ENCODE measurements at places on chromosomes 13 and 19.

GRCh38 chr13:69461397-69461796, 646.2 kb upstream of the ATXN8OS start:
- DNase-seq, result no peak

GRCh38 chr13:33349288-33349985, 63.9 kb upstream of the STARD13 start:
- no peak for DNase-seq

GRCh38 chr13:80430561-80430960, 89.6 kb upstream of the SPRY2 start:
- no peak for DNase-seq

DNA sequence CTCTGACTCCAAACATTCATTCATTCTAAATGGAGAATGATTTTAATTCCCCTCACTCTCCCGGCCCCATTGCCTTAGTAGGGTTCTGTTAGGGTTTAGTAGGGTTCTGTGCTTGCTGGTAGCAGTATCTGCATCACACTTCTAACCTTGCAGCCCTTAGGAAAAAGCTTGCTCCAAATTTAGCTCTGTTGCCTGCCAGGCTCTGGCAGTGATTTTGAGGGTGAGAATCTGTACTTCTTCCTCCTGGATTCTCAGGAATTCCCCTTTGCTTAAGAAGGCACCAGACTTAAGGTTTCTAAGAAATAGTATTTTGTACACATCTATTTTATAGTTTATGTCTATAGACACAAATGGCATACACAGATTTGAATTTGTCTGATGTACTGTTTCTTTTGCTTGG, 14.7 kb downstream of the B3GLCT start:
- DNase-seq, result no peak

- peak; percentile 57 for DNase-seq
Measured at GRCh38 chr13:27379694-27380641, 44.5 kb upstream of the GTF3A start.

- DNase-seq, result no peak
Measured at GRCh38 chr19:2754659-2755447, 15.0 kb upstream of the SLC39A3 start.

GRCh38 chr19:50981587-50982146, 2.0 kb downstream of the KLK7 start:
- DNase-seq, result no peak

GRCh38 chr13:39952249-39953233, 297.1 kb downstream of the COG6 start:
- no peak for DNase-seq

GRCh38 chr19:47598407-47599349, 10.3 kb upstream of the BICRA start:
- DNase-seq, result no peak

DNA sequence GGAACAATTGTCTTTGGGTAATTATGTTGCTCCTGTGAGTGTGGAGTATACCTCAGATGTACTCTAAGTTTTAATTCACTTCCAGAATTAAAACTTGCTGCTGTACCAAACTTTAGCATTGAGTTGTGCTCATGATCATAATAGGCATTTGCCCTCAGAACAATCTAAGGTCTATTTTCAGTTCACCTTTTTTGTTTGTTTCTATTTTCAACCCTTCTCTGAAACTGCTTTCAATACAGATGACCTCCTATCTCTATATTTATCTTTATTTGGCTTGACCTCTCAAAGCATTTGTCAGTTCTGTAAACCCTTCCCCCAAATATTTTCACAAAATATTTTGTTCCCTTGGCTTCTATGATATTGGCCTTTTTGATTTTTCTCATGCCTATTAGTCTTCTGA, 873.0 kb downstream of the OLFM4 start:
- DNase-seq, result no peak

GRCh38 chr19:38350883-38351282, 15.3 kb downstream of the CATSPERG start:
- DNase-seq, result no peak

DNA sequence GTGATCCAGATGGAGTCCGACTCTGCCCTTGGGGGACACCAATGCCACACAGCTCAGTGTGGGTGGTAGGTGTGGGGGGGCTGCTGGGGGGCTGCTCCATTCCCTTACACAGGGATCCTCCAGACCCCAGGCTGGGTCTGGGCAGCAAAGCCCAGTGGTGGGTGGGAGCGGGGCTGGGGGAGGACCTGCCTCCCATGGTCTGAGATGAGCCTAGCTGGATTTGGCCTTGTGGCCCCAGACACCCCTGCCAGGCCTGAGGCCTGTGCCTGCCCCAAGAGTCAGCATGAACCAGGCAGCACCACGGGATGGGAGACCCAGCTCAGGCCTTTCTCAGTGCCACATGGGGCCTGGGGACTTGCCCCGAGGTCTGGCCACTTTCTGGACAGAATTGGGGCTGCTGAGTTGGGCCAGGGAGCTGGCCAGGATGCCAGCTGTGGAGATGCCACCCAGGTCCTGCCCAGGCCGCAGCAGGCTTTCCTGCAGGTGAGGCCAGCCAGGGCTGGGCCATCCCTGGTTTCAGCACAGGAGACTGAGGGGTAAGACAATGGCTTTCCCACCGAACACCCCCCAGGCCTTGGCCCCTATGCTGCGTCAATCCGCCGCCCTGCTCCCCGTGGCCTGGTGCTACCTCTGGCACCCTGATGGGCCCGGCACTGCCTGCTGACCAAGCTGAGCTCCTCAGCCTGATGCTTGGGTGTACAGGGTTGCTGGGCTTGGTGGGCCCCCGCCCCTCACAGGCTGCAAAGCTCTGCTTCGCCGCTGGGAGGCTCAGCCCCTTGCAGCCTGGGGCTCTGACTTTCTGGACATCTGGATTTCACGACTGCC, 24.2 kb downstream of the CEBPG start:
- DNase-seq, result no peak

- DNase-seq, result no peak
Measured at GRCh38 chr19:1700733-1701663, 48.6 kb upstream of the TCF3 start.

- DNase-seq, result no peak
Measured at GRCh38 chr19:15248648-15249527, 16.6 kb upstream of the EPHX3 start.

DNA sequence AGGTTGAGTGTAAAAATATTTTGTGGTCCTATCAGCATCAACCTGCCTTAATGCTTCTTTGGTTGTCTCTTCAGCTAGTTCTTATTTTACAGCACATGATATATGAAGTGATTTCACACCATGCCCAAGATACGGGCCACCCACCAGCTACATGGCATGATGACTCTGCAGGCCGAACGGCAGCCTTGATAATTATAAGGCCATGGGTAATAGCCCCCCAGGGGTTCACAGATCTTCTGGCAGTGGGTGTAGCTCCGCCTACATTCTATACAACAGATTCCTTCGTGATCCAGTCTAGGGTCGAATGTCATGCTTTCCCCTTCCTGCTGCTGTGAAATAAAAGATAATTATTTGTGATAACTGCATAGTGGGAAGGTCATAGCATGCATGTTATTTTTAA, 36.1 kb downstream of the CNMD start:
- no peak for DNase-seq

DNA sequence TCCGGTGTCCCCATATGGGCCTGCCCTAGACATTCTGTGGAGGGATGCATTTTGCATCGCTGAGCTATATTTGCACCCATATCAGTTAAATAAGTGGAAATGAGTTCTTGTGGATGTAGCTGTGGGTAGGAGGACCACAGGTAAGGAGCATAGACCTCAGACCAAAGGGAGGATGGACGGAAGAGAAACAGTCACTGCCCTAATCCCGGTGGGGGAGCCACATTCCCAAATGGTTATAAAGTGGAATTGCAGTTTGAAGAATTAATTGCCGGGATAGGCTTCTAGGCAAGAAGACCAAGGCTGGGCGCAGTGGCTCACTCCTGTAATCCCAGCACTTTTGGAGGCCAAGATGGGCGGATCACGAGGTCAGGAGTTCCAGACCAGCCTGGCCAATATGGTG, 1.8 kb downstream of the SDHAF1 start:
- DNase-seq, result no peak

- no peak for DNase-seq
Measured at GRCh38 chr13:66586489-66586888, 643.6 kb downstream of the PCDH9 start.

DNA sequence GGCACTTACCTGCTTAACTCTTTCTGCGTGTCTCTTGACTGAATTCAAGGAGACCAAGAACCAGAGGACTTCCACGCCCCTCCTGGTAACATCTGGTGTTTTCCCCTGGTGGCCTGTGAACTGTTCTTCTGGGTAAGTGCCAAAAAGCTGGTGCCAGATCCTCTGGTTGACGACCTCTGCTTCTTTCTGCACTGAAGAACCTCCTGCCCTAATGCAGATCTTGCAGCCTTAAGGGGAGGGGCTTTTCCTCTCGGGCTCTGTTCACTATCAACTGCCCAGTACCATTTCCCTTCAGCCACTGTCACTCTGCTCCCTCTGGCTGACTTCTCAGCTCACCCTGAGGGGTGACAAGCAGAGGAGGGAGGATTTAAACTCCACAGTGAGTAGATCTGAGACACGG, 6.1 kb upstream of the ERVV-1 start:
- DNase-seq, result no peak

DNA sequence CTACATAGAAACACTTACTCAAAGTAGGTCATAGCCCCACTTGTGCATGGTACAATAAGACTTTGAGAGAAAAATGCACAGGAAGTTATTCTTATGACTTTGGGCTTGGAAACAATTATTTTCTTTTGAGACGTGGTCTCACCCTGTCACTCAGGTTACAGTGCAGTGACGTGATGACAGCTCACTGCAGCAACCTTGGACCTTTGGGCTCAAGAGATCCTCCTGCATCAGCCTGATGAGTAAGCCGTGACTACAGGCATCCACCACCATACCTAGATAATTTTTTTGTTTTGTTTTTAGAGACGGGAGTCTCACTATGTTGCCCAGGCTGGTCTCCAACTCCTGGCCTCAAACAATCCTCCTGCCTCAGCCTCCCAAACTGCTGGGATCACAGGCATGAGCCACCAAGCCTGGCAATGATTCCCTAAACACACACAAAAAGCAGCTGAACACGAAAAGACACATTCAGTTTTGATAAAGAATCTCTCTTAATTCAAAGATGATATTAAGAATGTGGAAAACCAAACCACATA, 17.9 kb downstream of the NLRP9 start:
- no peak for DNase-seq

GRCh38 chr19:51398096-51398704, 7.8 kb upstream of the C19orf84 start:
- DNase-seq, result no peak

- no peak for DNase-seq
Measured at GRCh38 chr19:14150041-14150769, 13.8 kb upstream of the ASF1B start.

GRCh38 chr13:30616927-30617314, 799 bp upstream of the USPL1 start:
- no peak for DNase-seq

- DNase-seq, result no peak
Measured at GRCh38 chr13:106143392-106143791, 392.1 kb downstream of the EFNB2 start.

DNA sequence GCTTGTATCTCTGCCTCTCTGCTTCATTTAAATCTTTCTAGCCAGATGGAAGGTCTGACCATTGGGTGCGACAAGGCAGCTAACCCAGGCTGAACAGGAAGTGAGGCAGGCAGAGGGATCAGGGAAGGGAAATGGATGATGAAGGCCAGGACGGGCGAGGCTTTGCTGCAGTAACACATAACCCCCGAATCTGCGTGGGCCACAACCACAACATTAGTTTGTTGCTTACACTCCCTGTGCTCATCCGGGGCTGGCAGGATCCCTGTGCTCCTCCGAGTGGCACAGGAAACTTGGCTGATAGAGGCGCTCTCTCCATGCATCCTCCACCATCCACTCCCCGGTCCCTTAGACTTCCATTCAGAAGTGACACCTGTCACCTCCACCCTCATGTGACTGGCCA, 1.1 kb upstream of the FLT3LG start:
- no peak for DNase-seq

DNA sequence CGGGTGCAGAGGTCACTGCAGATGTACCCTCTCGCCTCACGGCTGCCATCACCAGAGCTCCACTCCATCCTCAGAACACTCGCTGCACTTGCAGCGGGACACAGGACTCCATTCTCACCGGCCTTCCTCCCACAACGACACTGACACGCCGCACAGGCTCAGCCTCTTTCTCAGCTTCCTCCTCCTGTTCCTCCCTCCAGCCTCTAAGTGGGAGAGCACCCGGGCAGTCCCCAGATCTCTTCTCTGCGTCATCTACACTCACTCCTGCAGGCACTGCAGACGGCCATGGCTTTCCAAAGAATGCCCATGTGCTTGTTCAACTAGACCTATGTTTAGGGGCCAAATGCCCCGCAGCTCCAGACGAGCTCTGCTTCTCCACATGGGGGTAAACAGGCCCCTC, 14.3 kb upstream of the FKRP start:
- DNase-seq, result no peak

DNA sequence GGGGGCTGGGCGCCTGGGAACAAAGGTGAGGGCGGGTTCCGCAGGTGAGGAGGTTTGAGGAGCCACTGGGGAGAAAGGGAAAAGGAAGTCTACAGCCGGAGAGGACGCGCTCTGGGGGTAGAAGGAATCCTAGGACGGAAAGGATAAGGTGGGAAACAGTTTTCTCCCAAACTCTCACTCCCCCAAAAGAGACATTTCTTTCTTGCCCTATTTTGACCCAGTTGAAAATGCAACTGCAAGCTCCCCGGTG, 651 bp upstream of the POLR1D start:
- DNase-seq, result no peak

GRCh38 chr19:34573226-34573864, 91.8 kb downstream of the WTIP start:
- no peak for DNase-seq

DNA sequence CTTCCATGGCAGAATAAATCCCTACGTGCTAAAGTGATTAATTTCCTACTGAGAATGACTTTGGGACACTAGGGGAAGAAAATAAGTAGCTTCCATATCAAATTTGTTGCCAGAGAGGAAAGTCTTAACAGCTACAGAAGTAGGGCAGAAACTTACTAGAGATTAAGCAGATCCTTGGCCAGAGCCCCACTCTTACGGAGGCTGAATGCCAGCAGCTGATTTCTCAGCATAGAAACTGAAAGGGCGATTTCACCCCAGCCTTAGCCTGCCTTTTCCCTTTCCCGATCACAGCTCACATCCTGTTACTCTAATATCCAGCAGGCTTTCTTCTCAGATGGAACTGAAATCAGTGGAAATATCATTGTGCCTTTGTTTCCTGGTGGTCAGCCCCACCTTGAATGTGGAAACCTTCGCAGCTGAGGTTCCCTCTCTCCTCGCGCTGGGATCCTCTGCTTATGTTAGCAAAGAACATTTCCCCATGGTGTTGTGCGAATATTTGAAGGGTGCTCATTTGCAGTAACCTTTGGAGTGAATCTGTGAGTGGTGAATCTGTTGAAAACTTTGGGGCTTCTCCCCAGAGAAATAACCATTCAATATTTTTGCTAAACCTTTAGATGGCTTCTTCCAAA, 8.4 kb downstream of the FAM124A start:
- no peak for DNase-seq
